ENCODE measurements at places on chromosomes 1 and 21.

DNA sequence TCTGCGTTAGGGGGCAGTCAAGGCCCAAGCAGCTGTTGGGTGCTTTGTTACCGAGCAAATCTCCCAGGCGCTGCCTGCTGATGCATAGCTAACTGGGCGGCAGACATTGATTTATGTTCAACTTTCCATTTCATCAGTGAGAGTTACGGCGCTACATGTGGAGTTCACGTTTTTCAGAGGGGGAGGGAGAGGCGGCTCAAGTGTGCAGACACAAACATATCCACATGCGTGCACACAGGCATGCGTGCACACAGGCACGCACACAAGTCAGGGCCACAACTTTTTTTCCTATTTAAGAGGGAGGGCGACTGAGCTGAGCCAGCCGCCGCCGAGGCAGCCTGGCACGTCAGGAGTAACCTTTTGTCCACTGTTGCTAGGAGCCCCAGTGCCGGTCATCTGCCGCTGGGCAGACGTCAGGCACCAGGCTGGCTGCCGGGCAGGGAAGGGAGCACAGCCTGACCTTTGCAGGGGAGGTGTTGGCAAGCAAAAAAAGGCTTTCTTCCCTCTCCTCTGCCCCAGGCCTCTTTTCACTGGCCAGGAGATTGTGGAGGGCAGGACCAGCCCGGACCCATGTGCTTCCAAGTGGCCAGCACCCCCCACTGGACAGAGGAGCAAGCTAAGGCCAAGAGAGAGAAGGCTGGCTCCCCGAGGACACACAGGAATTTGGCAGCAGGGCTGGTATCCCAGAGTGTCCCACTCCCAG is 73.3 kb downstream of the MRPL37 start:
- DNase-seq = no peak

DNA sequence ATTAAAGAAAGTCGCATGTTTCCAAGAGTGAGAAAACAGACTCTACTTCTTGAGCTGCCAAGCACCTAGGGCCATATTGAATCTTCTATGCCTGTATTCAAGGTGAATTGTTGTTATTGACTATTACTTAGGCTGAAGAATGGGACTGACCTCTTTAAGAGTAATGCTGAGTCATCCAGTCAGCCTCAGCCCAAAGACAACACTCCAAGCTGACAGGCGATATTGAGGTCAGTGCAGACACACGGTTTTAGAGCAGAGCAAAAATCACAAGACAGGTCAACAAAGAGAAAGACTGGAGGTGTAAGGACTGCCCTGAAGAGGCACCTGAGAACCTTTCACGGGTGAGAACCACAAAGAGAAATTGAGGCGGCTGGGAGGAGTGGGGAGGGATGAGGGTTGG is 146.9 kb downstream of the MIS18A start:
- no peak for DNase-seq

GRCh38 chr1:112769611-112770010 is 54.5 kb upstream of the PPM1J start:
- DNase-seq = no peak

GRCh38 chr1:24108334-24109165 is 3.4 kb downstream of the MYOM3 start:
- peak; percentile 41 for DNase-seq

GRCh38 chr1:9302745-9303524 is 10.2 kb downstream of the SPSB1 start:
- no peak for DNase-seq

DNA sequence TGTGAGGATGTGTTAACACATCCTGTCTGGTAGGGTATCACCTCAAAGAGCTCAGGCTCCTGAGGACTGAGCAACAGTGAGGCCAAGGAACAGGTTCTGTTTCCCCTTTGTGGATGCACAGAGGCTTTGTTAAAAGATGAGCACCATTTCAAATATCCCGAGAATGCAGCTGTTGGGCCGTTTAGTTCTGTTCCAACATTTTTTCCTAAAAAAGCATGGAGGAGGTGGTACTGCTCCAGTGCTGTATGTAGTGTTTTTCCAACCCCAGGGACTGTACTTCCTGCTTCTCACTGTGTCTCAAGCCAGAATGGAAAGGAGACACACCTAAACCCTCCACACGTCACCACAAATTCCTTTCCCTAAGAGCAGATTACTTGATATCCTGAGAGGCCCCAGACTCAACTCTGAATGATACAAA is 53.8 kb upstream of the BCL10 start:
- no peak for DNase-seq

DNA sequence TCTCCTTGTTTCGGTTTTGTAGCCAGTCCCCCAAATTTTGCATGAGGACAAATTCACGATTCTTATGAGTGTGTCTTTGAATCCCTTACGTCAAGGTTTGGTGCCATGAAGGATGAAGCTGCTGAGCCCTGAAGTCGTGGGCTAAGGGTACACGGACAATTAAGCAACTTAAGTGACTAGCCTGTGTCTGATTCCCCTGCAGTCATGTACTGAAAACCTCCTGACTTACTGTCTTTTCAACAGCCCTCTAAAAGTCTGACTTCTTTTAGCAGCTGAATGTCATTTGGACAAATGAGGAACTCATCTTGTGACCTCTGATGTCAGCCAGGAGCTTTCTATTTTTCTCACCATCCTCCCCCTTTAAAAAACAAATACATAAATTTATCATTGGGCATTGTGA is 27.1 kb upstream of the C1orf105 start:
- DNase-seq = no peak

- no peak for DNase-seq
Measured at GRCh38 chr1:180841415-180841814, 71.3 kb upstream of the KIAA1614 start.

GRCh38 chr1:30187413-30188023 is 535.9 kb downstream of the MATN1 start:
- DNase-seq = no peak

DNA sequence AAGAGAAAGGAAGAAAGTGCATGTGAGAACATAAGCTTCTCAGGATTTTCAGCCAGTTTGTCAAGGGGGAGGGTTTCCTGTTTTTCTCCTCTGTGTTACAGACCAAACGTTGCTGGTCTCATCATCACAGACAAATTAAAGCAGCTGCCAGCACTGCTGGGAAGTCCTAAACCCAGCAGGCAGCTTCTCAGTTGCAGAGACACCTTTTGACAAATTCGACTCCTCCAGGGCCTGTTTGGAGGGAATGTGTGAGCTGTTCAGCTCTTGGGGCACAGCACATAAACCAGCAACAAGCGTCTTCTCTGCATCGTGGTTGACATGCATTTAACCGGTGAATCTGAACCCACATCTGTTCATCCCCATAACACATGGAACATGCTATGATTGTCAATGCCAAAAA is 454.6 kb upstream of the RUNX1 start:
- no peak for DNase-seq

DNA sequence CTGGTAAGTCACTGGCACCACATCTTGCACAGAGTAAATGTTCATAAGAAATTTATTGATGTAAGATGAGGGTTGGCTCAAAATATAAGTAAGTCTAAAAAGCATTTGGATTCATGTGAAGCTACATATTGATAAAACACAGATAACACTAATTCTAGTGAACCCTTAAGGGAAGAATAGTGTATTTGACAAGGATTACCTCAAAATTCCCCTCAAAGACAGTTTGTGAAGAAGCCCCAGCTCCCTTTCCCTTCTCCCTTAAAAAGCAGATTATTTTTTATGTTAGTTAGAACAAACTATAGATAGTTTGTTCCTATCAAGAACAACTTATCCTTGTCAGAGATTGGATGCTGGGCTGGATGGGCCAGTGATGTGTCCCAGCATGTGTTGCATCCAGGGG is 10.7 kb downstream of the FGGY start:
- no peak for DNase-seq

GRCh38 chr1:54716299-54717047 is 812 bp downstream of the TTC4 start:
- peak; percentile 33 for DNase-seq

DNA sequence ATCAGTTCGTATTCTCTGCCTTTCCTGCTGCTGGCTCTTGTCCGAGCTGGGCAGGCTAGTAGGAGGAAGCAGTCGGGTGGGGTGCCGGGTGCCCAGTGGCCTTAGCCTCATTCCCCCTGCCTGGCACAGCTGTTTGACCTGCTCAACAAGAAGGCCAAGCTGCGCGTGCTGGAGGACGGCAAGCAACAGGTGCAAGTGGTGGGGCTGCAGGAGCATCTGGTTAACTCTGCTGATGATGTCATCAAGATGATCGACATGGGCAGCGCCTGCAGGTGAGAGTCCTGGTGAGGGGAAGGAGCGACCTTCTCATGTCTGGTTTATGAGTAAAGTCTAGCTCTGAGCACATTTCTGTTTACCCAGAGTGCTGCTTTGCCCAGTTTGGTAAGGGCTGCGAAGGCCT is 16.3 kb upstream of the RPS8 start:
- no peak for DNase-seq

DNA sequence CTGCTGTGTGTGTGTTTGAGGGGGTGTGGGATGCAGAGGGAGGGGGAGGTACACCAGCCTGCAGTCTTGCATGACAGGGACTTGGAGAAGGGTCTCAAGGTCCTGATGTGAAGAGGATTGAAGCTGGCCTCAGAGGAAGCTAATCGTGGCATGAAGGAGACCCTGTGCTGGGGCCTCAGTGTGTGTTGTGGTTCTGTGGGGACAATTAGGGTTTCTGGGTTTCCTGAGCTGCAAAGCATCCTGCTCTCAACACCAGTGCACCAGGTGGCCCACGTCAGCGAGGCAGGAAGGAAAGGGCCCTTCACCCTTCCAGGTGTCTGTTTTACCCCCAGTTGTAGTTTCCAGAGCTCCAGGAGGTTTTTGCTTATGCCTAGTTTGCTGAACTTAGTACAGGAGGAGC is 52.8 kb downstream of the TENT5C start:
- DNase-seq = peak; percentile 79

GRCh38 chr1:176557543-176558258 is 94.7 kb downstream of the PAPPA2 start:
- DNase-seq = no peak

- no peak for DNase-seq
Measured at GRCh38 chr1:41341365-41341683, 19.9 kb upstream of the FOXO6 start.

DNA sequence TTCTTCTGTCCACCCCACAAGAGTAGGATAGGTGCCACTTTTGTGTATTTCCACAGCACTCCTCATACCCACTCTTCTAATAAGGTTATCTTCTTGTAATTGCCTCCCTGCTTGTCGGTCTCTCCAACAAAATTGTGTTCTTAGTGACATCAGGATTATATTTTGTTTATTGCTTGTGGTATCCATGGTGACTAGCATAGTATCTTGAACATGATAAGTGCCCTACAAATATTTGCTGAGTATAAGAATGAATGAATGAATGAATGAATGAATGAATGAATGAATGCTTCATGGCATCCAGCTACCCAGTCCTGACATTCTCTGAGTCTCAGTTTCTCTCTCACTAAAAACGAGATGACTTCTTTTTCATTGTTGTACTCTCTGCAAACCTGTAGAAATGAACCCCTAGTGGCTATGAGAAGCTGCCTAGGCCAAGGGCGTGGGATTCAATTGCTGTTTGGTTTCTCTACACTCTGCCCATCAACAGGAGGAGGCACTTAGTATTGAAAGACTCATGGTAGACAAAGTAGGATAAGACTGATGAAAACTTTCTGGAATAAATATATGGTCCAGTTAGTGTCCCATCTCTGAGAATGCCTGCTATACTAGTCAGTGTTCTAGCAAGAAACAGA is 121.0 kb downstream of the TMEM53 start:
- no peak for DNase-seq

DNA sequence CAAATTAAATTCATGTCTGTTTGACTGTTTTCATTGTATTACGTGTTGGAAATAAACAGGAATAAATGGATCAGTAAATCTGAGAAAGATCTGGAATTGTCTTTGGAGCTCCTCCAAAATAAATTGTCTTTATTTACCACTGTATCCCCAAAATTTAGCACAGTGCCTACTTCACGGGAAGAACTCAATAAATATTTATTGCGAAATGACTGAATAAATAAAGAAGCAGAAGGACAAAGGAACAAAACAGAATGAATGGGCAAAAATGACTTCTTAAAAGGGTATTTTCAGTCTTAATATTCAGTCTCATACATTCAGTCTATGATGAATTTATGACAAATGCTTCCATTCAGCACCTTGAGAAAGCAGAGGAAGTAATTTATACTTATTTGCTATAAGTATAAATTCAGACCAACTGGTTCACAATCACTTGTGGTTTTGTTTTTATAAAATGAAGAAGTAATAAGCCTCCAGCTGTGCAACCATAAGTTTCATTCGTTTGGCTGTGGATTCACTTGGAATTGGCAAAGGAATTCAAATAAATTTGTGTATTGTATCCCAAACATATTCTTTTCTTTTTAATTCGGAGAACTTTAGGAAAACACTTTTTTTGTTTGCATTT is 19.2 kb upstream of the PRKAA2 start:
- DNase-seq = no peak

DNA sequence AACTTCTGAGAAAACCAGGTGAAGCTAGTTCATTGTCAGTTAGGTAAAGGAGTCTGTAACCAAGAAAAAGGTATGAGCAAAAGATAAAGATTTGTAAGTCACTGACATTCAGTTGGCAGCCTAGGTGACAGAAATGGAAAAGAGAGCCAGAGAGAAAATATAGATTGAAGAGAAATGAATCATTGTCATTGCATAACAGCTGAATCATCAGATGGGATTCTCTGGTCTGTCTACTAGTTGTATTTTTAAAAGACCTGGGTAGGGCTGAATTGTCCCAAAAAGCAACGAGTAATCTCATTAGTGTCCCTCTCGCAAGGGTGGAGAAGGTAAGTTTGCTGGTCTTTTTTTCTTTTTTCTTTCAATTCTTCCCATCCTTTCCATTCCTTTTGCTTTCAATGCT is 36.6 kb downstream of the PTGS2 start:
- DNase-seq = no peak

DNA sequence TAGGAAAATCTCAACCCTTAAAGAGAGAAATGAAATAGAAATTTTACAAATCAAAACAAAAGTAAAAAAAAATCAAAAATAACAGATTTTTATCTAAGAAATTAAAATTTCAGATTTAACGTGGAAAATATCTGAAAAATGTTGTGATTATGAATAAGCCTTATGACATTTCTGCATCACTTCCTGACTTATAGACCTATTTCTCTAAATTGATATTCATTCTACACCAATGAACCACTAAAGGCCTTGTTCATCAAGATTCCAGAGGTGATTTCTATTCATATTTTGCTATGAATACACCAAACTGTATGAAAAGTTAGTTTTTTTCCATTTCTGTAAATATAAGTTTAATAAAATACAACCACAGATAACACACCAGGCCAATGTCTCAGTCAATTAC is 261.5 kb downstream of the SMYD3 start:
- DNase-seq = no peak

GRCh38 chr1:201916649-201917249 is 28.1 kb downstream of the SHISA4 start:
- DNase-seq = no peak

DNA sequence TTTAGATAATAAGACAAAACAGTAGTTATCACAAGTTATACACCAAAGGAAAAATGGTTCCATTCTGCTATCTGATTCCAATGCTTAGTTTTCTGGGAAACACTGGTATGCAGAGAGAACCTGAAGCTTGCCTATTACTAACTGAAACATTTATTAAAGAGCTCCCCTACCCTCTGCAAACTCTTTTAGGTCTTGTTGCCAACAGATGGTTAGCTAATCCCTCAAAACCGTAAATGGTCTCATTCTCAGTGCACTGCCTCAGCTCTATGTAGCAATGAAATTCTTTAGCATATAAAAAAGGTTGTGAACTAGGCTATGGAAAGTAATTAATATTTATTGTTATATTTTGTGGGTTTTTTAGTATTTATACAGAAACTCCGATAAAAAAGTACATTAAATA is 20.4 kb downstream of the C21orf91 start:
- DNase-seq = no peak
